ENCODE measurements at places on chromosomes 5 and 9. TPM values are rescaled to one million over a fixed set of nuclear protein-coding genes. Genes with fewer than 3 reads are reported as not detected.

The SPATA31D4 gene
- not detected for total RNA-seq

The TRIM52 gene
- 19.3 TPM for total RNA-seq

DNA sequence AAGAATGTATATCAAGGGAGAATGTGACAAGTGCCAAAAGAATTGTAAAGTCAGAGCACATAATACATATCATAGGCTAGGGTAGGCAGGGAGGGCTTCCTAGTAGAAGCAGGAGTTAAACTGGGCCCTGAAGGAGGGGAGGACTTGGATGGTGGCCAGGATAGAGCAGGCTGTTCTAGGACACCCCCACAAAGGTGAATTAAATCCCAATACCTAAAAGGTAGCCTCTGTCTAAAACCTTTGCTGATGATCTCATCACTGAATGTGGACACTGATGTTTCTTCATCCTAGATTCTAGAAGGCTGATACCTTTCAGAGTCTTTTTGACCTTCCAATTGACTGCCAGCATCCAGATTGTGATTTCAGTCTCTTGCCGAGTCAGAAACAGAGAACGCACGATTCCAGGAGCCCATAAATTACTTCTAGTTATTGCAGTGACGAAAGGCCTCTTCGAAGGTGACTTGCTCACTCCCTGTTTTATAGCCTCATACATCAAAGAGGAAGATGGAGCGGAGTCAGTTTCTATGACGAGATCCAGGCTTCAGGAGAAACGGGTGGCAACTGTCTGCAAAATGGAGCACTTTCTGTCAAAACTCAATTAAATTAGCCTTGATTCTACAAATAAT, 43.2 kb downstream of the KIF4B start:
- no peaks in the 10 kb centered on the region for H3K4me1 ChIP-seq
- no peaks in the 10 kb centered on the region for H3K27me3 ChIP-seq
- no peak overlapping the region for H3K4me3 ChIP-seq
- H3K27ac ChIP-seq: no peak overlapping the region
- DNase-seq: no peak

DNA sequence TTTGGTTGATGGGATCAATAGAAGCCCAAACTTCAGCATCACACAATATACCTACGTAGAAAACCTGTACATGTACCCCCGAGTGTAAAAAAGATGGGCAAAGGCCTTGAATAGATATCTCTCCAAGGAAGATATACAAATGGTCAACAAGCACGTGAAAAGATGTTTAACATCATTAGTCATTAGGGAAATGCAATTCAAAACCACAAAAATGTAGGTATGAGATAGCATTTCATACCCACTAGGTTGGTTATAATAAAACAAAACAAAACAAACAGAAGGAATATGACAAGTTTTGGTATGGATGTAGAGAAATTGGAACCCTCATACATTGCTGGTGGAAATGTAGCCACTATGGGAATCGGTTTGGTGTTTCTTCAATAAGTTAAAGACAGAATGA, 33.1 kb upstream of the PPARGC1B start:
- H3K27me3 ChIP-seq: no peaks in the 10 kb centered on the region
- H3K36me3 ChIP-seq: no peaks in the 10 kb centered on the region
- no peak overlapping the region for H3K27ac ChIP-seq
- no peak overlapping the region for H3K4me3 ChIP-seq

- H3K4me3 ChIP-seq: no peak overlapping the region
- no peaks in the 10 kb centered on the region for H3K27me3 ChIP-seq
- no peaks in the 10 kb centered on the region for H3K36me3 ChIP-seq
- no peaks in the 10 kb centered on the region for H3K4me1 ChIP-seq
- no peak overlapping the region for H3K27ac ChIP-seq
- DNase-seq: no peak
Observed at GRCh38 chr9:114571391-114571790, 16.2 kb upstream of the ATP6V1G1 start.

DNA sequence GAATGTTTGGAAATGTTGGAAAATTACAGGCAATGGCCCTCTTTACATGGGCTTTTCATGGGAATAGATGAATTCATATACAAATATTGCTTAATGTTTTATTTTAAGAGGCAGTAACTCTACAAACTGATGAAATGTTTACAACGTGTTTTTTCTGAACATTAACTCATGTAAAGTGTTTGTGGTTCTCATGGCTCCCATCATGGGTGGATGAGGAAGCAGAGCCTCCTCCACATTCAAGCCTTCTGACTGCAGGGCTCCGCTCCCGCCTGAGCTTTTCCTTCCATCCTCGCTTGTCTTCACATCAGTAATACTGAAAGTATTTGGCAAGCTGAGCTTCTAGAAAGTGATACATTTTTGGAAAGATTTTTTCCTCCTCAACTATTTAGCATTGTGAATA, 204.2 kb downstream of the ARHGAP26 start:
- DNase-seq: no peak
- H3K27me3 ChIP-seq: no peaks in the 10 kb centered on the region
- no peak overlapping the region for H3K4me3 ChIP-seq
- no peaks in the 10 kb centered on the region for H3K4me1 ChIP-seq
- H3K36me3 ChIP-seq: no peaks in the 10 kb centered on the region

DNA sequence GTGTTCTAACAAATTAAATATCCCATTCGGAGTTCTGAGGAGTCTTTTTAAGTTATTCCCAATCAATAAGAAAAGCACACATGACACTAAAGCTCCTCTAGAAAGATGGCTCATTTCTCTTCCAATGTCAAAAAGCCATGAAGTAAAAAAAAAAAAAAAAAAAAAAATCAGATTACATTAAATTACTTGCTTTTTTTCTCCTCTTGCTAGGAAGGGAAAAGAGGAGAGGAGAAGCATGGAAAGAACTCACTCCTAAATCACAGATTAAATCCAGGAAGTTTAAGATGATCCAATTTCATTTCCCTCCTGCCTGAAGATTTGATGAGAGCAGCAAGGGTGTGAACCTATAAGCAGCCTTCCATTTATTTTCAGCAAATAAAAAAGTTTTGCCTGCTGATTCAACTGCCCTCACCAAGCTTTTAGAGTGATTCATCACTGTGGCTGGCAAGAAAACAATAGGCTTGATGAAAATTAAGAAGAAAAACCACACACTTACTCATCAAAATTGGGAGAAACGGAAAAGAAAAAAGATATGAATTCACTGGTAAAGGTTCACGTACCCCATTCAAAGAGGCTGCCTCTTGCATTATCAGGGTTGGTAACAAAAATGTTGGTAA, 19.7 kb downstream of the MYO10 start:
- H3K27ac ChIP-seq: no peak overlapping the region
- no peaks in the 10 kb centered on the region for H3K4me1 ChIP-seq
- H3K4me3 ChIP-seq: no peak overlapping the region
- no peaks in the 10 kb centered on the region for H3K36me3 ChIP-seq
- no peak for DNase-seq
- no peaks in the 10 kb centered on the region for H3K27me3 ChIP-seq

- no peaks in the 10 kb centered on the region for H3K36me3 ChIP-seq
- no peak overlapping the region for H3K27ac ChIP-seq
- no peaks in the 10 kb centered on the region for H3K4me1 ChIP-seq
- DNase-seq: no peak
- no peak overlapping the region for H3K4me3 ChIP-seq
- no peaks in the 10 kb centered on the region for H3K27me3 ChIP-seq
Observed at GRCh38 chr5:145437627-145438026, 397.5 kb downstream of the PRELID2 start.

DNA sequence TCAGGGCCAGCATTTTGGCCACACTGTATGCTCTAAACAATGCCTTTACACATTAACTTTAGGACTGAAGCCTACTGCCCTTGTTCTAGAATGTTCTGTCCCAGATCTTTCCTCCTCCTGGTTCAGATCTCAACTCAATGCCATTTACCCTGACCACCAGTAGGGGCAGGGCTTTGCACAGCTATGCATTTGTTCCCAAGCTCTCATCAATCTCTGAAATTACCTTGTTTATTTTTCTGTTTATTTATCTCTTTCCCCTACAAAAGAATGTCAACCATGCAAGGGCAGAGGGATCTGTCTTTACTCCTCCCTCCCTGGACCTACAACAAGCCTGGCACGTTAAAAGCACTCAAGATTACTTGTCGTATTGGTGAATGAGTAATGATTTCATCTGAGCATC, 612.9 kb downstream of the BNC2 start:
- no peak overlapping the region for H3K27ac ChIP-seq
- no peak for DNase-seq
- no peaks in the 10 kb centered on the region for H3K36me3 ChIP-seq
- H3K4me3 ChIP-seq: no peak overlapping the region

Data from sigmoid colon (tissue), 7 donors.